Vagina (tissue), 2 donors: ENCODE measurements at places on chromosomes 12 and 14.
A peak's percentile ranks its signal among the peaks of the same experiment; 100 is the strongest.

- H3K4me1 ChIP-seq, result no peaks in the 10 kb centered on the region
- DNase-seq, result no peak
- H3K27ac ChIP-seq, result no peak overlapping the region
- no peaks in the 10 kb centered on the region for H3K36me3 ChIP-seq
- no peak overlapping the region for H3K4me3 ChIP-seq
- H3K27me3 ChIP-seq, result no peaks in the 10 kb centered on the region
Observed at GRCh38 chr14:79294499-79294898, 916.8 kb downstream of the DIO2 start.

- H3K4me1 ChIP-seq, result no peaks in the 10 kb centered on the region
- H3K27me3 ChIP-seq, result no peaks in the 10 kb centered on the region
- H3K36me3 ChIP-seq, result no peaks in the 10 kb centered on the region
- no peak overlapping the region for H3K27ac ChIP-seq
Observed at GRCh38 chr12:97301576-97301975, 161.0 kb upstream of the RMST start.

DNA sequence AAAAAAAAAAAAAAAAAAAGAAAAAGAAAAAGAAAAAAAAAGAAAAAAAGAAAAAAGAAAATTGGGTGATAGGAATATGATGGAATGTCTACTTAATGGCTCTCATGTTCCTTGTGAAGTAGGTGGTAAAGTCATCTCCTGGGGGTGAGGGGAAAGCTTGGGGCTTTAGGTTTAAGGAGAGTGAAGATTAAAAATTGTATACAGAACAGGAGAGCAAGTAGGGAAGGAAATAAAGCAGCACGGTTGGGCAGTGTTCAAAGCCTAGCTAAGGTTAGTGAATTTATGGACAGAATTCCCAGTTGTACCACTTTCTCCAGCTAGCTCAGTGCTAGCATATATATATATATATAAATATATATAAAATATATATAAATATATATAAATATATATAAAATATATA lies 40.0 kb upstream of the SLC2A13 start:
- no peak overlapping the region for H3K27ac ChIP-seq
- no peak for DNase-seq
- H3K27me3 ChIP-seq, result no peaks in the 10 kb centered on the region
- no peaks in the 10 kb centered on the region for H3K36me3 ChIP-seq
- H3K4me3 ChIP-seq, result no peak overlapping the region

DNA sequence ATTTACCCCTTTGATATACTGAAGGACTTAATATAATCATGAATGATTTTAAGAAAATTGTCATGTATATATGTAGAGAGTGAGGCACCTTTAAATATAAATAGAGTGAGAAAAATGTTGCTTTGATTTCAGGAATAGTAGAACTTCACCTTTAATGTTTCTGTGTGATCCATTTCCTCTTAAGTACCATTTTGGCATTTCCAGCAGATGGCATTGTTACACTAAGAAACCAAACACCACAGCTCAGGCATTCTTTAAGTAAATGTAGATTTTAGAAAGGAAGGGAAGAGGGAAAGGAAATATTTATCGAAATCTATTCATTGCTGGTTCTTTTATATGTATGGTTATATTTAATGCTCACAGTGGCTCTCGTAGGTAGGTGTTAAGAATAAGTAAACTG lies 556.7 kb upstream of the FBXO33 start:
- no peak overlapping the region for H3K4me3 ChIP-seq
- H3K4me1 ChIP-seq, result no peaks in the 10 kb centered on the region
- H3K36me3 ChIP-seq, result no peaks in the 10 kb centered on the region
- DNase-seq, result no peak
- H3K27me3 ChIP-seq, result no peaks in the 10 kb centered on the region
- no peak overlapping the region for H3K27ac ChIP-seq

DNA sequence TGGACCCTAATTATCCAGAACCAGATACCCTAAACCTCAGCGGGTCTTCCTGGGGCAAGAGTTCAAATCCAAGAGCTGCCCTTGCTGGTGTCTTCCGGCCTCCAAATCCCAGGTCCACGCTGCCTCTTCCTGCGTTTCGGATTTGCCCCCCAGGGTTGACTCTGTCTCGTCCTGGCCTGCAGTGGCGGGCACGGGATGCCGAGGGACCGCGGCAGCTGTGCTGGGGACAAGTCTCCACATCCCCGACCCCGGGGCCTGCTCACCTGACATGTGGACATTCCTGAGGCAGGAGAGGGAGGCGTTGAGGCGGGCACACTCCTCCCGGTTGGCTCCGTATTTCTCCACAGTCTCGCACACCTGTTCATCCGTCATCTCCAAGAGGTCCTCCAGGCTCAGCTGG lies 113.6 kb downstream of the KSR2 start:
- no peak overlapping the region for H3K4me3 ChIP-seq
- H3K27me3 ChIP-seq, result no peaks in the 10 kb centered on the region
- H3K36me3 ChIP-seq, result no peaks in the 10 kb centered on the region
- no peak for DNase-seq
- H3K27ac ChIP-seq, result no peak overlapping the region
- H3K4me1 ChIP-seq, result no peaks in the 10 kb centered on the region

GRCh38 chr12:12483438-12483837 lies 79.2 kb downstream of the DUSP16 start:
- peak overlapping the region; percentile 12 for H3K27ac ChIP-seq
- no peaks in the 10 kb centered on the region for H3K36me3 ChIP-seq
- H3K4me3 ChIP-seq, result no peak overlapping the region
- H3K4me1 ChIP-seq, result no peaks in the 10 kb centered on the region
- H3K27me3 ChIP-seq, result no peaks in the 10 kb centered on the region

GRCh38 chr12:31600750-31601149 lies 9.8 kb upstream of the DENND5B start:
- H3K27ac ChIP-seq, result no peak overlapping the region
- H3K27me3 ChIP-seq, result no peaks in the 10 kb centered on the region
- no peaks in the 10 kb centered on the region for H3K36me3 ChIP-seq
- no peak for DNase-seq
- no peak overlapping the region for H3K4me3 ChIP-seq

- no peak overlapping the region for H3K4me3 ChIP-seq
- peaks cover 29% of the 10 kb centered on the region for H3K4me1 ChIP-seq
- no peak for DNase-seq
- H3K27me3 ChIP-seq, result no peaks in the 10 kb centered on the region
- no peaks in the 10 kb centered on the region for H3K36me3 ChIP-seq
Observed at GRCh38 chr12:116043659-116044535, 233.6 kb downstream of the MED13L start.

DNA sequence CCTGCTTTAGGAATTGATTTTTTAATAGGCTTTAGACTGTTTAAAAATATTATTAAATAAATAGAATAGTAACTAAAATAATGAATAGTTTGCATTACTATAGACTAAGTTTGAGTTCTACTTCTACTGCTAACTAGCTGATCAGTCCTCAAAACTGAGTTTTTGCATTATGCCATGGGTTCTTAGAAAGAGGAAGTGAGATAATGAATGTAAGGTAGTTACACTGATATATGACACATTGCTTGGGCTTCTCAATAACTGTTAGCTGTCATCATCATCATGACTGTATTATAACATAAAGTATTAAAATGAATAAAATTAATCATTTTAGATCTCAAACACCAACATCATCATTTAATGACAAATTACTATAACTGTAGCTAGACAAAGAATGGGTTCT lies 949.7 kb downstream of the TRHDE start:
- no peaks in the 10 kb centered on the region for H3K4me1 ChIP-seq
- no peaks in the 10 kb centered on the region for H3K27me3 ChIP-seq
- H3K27ac ChIP-seq, result no peak overlapping the region
- no peaks in the 10 kb centered on the region for H3K36me3 ChIP-seq
- no peak overlapping the region for H3K4me3 ChIP-seq

GRCh38 chr12:3613641-3614395 lies 122.8 kb downstream of the PRMT8 start:
- no peaks in the 10 kb centered on the region for H3K4me1 ChIP-seq
- no peaks in the 10 kb centered on the region for H3K27me3 ChIP-seq
- no peak overlapping the region for H3K4me3 ChIP-seq
- no peak for DNase-seq
- H3K36me3 ChIP-seq, result no peaks in the 10 kb centered on the region
- no peak overlapping the region for H3K27ac ChIP-seq

GRCh38 chr12:91276509-91276908 lies 93.9 kb upstream of the DCN start:
- no peak overlapping the region for H3K27ac ChIP-seq
- H3K4me3 ChIP-seq, result no peak overlapping the region
- H3K27me3 ChIP-seq, result no peaks in the 10 kb centered on the region
- H3K36me3 ChIP-seq, result no peaks in the 10 kb centered on the region
- H3K4me1 ChIP-seq, result peaks cover 30% of the 10 kb centered on the region

- H3K4me3 ChIP-seq, result no peak overlapping the region
- H3K4me1 ChIP-seq, result peaks cover 10% of the 10 kb centered on the region
- no peaks in the 10 kb centered on the region for H3K36me3 ChIP-seq
- H3K27ac ChIP-seq, result no peak overlapping the region
Observed at GRCh38 chr12:64633940-64634337, 23.6 kb downstream of the RASSF3 start.

DNA sequence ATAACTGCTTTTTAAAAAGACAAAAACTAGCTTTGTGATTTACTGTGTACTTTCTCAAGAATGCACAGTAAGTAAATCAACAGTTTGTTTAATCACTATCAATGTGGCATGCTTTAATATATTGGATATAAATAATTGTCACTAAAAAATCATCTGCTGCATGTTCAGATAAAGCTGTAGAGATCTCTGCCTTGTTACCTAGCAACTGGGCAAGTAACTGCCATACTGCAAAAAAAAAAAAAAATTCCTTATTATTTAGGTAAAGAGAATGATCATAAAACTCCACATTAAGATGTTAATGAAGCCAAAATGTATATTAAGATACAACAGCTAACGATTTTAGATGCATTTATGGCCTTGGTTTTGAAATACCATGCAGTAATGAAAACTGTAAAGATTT lies 237.4 kb downstream of the APAF1 start:
- H3K4me3 ChIP-seq, result no peak overlapping the region
- H3K36me3 ChIP-seq, result no peaks in the 10 kb centered on the region
- no peaks in the 10 kb centered on the region for H3K27me3 ChIP-seq
- no peaks in the 10 kb centered on the region for H3K4me1 ChIP-seq
- H3K27ac ChIP-seq, result no peak overlapping the region
- no peak for DNase-seq

DNA sequence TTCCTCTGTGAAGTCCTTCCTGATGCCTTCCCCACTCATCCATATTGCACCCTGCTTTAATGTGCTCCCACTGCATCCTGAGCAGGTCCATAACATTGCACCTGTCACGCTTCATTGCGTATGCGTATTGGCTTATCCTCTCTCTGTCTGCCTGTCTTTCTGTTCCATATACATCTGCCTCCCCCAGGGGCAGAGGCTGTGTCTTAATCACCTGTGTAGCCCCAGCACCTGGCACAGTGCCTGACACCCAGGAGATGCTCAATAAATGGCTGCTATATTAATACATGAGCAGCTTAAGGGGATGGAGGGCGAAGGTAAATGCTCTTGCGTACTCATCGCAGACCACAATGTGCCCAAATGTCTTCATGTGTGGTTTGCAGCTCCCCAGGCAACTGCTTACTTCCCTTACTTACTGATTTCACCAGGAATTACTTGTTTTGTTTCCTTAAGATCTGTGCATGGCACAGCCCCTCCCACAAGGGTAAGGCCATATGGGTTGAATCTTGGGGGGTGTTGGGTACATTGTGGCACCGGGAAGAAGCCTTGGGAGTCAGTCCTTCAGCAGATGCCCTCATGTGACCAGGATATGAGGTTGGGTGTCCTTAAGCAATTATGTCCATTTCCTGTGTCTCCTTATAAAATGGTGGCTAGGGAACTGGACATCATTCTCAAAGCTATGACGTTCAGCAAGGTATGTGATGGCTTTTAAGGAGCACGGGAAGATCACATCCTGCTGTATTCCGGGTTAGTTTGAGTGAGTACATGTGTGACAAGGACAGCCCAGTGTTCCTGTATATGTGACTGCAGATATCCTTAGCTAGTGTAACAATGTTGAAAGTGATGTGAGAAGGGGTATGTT lies 848 bp upstream of the CPNE6 start:
- H3K4me1 ChIP-seq, result peaks cover 13% of the 10 kb centered on the region
- DNase-seq, result no peak
- H3K4me3 ChIP-seq, result no peak overlapping the region
- no peak overlapping the region for H3K27ac ChIP-seq

GRCh38 chr14:71532344-71532743 lies 399.9 kb upstream of the RGS6 start:
- peaks cover 18% of the 10 kb centered on the region for H3K4me1 ChIP-seq
- no peaks in the 10 kb centered on the region for H3K36me3 ChIP-seq
- H3K4me3 ChIP-seq, result no peak overlapping the region
- H3K27me3 ChIP-seq, result no peaks in the 10 kb centered on the region

DNA sequence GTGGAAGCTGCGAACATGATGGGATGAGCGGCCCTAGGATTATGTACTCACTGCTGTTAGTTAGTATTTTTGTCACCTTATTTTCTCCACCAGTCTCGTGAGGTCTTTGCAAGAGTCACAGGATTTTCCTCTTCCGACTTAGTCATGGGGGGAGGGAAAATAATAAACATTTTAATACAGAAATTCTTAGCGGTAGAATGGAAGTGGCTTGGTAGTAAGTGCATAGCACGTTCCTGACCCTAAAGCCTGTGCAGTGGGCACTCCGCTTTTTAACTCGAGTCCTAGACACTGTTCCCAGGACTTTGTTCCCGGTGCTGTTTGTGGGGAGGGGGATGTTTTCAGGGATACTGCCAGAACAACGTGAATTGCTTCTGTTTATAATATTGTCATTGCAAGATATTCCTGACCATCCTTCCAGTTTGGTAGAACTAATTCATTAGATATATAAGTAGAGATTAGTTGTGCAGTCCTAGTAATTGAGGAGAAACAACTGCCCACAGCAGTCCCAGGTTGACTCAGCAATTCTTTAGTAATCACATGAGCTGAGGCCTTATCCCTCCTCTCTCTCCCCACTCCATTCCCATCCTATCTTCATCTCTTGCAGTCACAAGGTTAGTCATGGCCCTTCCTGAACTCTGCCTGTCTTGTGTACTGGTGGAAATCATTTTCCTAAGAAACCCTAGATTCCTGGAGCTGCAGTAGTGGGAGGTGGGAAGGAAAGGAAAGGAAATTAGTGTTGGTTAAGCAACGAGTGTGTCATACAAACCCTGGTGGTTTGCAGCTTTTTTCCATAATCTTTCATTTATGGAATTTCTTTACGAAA lies 799 bp downstream of the SLC38A6 start:
- H3K27me3 ChIP-seq, result no peaks in the 10 kb centered on the region
- H3K27ac ChIP-seq, result peak overlapping the region; percentile 77
- H3K4me3 ChIP-seq, result peak overlapping the region; percentile 64
- DNase-seq, result no peak

GRCh38 chr14:36647824-36648753 lies 13.6 kb upstream of the PAX9 start:
- no peaks in the 10 kb centered on the region for H3K27me3 ChIP-seq
- no peak for DNase-seq
- peak overlapping the region; percentile 2 for H3K4me3 ChIP-seq
- no peak overlapping the region for H3K27ac ChIP-seq
- no peaks in the 10 kb centered on the region for H3K36me3 ChIP-seq
